ENCODE measurements at places on chromosomes 7 and 10. TPM values are rescaled to one million over a fixed set of nuclear protein-coding genes. Genes with fewer than 3 reads are reported as not detected.
A peak's percentile ranks its signal among the peaks of the same experiment; 100 is the strongest.

GRCh38 chr10:107474650-107475049 lies 310.1 kb upstream of the SORCS1 start:
- H3K27me3 ChIP-seq, result no peaks in the 10 kb centered on the region
- no peak overlapping the region for H3K27ac ChIP-seq
- no peaks in the 10 kb centered on the region for H3K4me1 ChIP-seq
- no peaks in the 10 kb centered on the region for H3K36me3 ChIP-seq
- H3K4me3 ChIP-seq, result no peak overlapping the region

DNA sequence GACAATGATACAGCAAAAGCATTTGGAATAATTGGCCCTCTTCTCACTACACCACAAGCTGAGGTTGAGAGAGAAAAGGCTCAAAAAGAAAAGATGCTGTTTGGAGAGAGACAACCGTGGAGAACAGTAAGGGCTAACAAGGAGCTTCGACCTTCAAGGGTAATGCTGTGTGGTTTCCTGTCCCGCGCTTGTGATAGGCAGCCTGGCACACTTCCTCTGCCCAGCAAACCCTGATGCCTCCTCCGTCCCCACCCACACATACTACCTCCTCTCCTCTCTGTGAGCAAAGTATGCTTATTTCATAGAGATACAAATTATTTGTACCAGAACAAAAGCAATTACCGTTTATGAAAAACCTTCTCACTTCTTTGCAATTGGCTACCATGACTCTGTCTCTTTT lies 755.4 kb downstream of the KCNMA1 start:
- no peak for DNase-seq
- no peak overlapping the region for H3K27ac ChIP-seq
- H3K4me1 ChIP-seq, result no peaks in the 10 kb centered on the region
- no peaks in the 10 kb centered on the region for H3K36me3 ChIP-seq
- no peaks in the 10 kb centered on the region for H3K27me3 ChIP-seq

AFAP1L2 gene
- 42.6 TPM for total RNA-seq

DNA sequence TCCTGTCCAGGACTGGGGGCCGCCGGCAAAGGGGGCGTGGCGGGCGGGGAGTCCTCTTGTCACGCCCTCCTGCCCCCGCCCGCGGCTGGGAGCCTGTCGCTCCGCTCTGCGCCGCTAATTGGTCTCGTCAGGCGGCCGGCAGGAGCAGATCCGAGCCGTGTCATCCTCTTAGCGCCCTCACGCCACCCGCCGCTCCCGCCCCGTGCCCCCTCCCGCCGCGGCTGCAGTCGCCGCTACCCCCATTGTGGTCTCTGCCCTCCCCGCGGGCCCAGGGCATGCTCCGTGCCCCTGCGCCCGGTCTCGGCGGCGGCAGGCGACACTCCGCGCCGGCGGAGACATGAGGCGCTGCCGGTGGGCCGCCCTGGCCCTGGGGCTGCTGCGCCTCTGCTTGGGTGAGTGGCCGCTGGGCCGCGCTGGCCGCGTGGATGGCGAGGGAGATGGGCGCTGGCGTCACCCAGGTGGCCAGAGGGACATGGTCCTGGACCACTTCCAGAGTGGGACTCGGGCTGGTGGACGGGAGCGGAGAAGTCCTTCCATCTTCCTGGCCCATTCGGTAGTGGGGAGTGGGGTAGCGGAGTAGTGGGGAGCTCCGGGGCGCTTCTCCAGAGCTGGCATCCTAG lies at the start of gene CDHR1:
Gene CDHR1 (plus strand): TSS at position 114 of the 620 bp plus-strand sequence. CDS start 224 bp downstream, at position 338.
- H3K4me1 ChIP-seq, result peaks cover 48% of the 10 kb centered on the region
- peak within 1 kb of the TSS; percentile 55 for H3K4me3 ChIP-seq
- H3K36me3 ChIP-seq, result no peaks in the 10 kb centered on the region
- peak within 1 kb of the TSS; percentile 87 for H3K27ac ChIP-seq
- DNase-seq, result peak; percentile 72

DNA sequence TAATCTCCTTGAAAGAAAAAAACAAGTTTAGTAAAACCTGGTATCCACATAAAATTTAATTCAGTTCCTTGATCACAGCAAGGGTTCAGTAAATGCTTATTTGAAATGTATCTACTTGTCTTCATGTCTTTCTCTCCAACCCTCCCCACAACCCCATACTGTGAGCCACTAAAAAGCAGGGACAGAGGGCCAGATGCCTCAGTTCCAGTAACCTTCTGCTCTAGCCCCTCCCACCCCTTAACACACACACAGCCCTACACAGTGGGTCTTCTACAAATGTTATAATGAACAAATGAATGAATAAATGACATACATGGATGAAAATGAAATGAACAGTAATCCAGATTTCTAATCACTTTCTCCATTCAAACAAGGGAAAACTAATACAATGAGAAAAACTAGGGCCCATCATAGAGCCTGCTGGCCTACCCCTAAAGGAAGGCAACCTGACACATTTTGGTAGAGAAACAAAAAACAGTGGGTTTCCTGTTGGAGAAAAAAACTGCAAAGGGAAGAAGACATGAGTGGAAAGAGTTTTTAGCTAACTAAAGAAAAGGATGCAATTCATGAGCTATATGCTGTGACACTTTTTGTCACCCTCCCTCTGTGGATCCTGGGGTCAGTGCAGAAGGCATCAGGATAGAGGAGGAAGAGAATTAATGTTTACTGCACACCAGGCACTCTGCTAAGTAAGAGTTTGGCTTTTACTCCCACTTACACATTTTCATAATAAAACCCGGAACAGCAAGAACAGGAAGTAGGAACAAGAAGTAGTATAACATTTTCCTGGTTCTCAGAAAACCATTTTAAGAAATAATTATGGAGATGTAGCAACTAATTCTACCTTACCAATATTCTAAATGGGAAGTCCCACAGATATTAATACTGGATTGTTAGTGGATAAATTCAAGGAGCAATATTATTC lies 38.1 kb downstream of the ELMO1 start:
- DNase-seq, result no peak
- H3K36me3 ChIP-seq, result no peaks in the 10 kb centered on the region
- H3K4me3 ChIP-seq, result no peak overlapping the region
- peak overlapping the region; percentile 3 for H3K27ac ChIP-seq
- H3K27me3 ChIP-seq, result no peaks in the 10 kb centered on the region

Data from transverse colon (tissue), 4 donors.